SJCRH30 (cell line): ENCODE measurements at places on chromosomes 16 and 17. TPM values are rescaled to one million over a fixed set of nuclear protein-coding genes. Genes with fewer than 3 reads are reported as not detected.

GRCh38 chr17:47843391-47843730 lies 2.3 kb upstream of the SCRN2 start:
- DNase-seq: no peak

- no peak for DNase-seq
Measured at GRCh38 chr16:11053916-11054460, 109.6 kb downstream of the CLEC16A start.

- peak; percentile 98 for DNase-seq
Measured at GRCh38 chr16:31458844-31459686, at the start of gene ARMC5. ARMC5 (plus strand) TSS chr16:31459501; CDS start chr16:31459525, 24 bp downstream.

- DNase-seq: no peak
Measured at GRCh38 chr17:7047566-7047965, 3.7 kb upstream of the SLC16A11 start.

DNA sequence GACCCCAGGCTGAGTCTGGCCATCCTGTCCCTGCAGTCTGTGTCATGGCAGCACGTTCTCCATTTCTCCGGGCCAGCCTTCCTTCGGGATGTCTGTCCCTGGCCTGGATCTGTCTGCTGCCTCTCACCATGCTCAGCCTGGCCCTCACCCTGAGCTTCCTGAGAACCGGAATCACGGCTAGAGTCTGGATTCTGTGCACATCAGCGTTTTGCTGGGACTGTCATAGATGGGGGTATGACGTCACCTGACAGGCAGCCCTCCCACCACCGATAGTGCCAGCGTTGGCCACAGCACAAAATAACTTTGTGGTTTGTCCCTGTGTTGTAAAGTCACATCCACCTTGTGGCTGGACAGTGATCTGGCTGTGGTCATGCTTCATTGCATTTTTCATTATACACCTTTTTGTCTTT lies 59.2 kb downstream of the B9D1 start:
- DNase-seq: no peak

GRCh38 chr17:79919862-79920720 lies 80.9 kb upstream of the CBX4 start:
- DNase-seq: no peak

- DNase-seq: no peak
Measured at GRCh38 chr16:19823322-19823721, 61.3 kb downstream of the GPRC5B start.

DNA sequence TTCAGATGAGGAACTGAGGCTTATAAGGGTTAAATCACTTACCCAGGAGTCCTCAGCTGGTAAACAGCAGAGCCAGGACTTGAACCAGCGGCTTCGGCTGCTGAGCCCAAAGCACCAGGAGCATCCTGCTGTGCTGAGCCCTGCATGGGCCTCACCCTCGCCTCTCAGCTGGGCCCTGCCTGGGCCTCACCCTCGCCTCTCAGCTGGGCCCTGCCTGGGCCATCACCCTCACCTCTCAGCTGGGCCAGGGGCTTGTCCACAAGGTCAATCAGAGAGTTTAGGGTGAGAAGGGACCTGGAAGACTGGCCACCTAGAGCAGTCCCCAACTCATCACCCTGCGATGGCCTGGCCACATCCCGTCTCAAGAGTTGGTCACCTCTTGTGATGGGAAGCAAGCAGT lies 4.2 kb downstream of the STAC2 start:
- no peak for DNase-seq

DNA sequence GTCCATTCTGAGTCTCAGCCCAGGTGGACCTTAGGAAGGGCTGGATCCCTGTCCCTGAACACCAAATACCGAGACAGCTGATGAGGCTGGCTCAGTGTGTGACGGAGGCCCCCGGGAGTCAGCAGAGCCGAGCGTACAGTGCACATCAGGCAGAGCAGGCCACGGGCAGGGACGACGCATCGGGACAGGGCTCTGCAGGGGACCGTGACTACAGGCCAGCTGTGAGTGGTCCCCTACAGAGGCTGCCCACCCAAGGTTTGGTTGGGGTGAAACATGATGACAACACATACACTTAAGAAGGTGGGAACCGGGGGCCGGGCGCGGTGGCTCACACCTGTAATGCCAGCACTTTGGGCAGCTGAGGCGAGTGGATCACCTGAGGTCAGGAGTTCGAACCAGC lies 6.4 kb downstream of the CCDC137 start:
- DNase-seq: peak; percentile 10

The DBF4B gene
- 16.5 and 19.4 TPM in 2 replicates for total RNA-seq

The MCRIP1 gene
- 130 and 146 TPM in 2 replicates for total RNA-seq

The MYADML2 gene
- 0.81 and 0.85 TPM in 2 replicates for total RNA-seq

The HS3ST3A1 gene
- 22.2 and 27.3 TPM in 2 replicates for total RNA-seq
